ENCODE measurements at places on chromosomes 7 and 10.

DNA sequence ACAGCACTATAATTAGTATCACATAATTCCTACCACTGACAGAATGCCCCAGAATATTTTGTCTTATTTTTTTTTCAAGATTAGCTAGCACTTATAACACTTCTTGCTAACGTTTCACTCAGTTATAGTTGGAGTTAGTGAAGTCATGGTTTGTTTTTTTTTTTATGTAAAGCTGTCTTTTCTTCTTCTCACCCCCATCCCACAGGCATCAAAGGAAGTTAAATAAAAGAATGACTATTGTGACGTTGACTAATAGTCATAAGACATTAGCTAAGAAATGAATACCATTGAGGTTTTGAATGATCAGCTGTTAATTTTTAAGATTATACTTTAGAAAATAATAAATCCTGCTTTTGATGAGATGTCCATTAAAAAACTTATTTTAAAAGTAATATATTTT, 498.3 kb downstream of the GFRA1 start:
- no peak for DNase-seq

DNA sequence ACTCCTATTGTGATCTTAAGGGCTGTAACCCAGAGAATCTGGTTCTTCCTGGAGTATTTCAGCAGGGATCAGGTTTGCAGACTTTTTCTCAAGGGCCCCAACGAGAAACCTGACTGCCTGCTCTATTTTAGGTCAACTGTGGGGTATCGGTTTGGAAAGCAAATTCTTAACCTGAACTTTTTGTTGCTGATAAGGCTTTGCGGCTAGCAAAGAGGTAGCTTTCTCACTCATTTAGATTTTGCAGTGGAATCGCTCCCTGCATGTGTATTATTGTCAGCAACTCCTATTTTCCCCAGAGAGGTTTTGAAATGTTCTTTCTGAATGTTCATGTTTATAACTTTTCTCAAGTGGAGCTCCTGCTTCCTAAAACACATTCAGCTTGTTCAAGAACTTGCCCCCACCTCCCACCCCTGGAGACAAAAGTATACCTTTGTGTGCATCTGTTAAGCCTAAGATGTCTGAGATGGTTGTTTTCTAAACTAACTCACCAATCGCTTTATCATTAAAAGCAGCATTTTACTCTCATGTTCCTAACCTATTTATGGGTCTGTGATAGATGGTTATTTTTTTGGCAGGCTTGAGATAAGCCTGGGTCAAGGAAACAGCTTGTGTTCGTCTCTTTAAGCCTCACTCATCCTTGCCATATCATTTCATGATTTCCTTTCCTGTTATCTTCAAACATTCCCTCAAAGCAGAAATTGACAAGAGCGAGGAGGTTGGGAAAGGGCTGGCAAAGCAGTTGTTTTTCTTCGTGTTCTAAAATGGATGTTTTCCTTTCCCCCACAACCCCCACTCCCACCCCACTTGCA, 129.8 kb downstream of the BAMBI start:
- no peak for DNase-seq

GRCh38 chr10:112308125-112308502, 24.9 kb downstream of the TECTB start:
- no peak for DNase-seq

DNA sequence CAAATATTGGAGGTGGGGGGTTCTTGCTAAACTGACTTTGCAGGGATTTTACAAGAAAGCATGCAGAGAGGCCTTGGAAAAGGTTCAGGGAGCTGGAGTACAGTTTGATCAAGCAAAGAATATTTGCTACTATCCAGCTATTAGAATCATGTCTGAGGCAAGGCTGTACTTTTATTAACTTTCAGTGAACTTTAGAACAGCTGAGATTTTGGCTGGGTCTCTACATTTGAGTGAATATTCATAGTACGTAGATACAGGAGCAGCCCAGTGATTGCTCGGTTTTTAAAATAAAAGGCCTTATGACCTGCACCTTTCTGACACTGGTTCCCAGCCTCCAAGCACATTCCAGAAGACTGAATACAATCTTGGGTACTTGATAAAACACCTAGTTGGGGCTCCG, 496.8 kb upstream of the AKR1E2 start:
- DNase-seq: no peak

DNA sequence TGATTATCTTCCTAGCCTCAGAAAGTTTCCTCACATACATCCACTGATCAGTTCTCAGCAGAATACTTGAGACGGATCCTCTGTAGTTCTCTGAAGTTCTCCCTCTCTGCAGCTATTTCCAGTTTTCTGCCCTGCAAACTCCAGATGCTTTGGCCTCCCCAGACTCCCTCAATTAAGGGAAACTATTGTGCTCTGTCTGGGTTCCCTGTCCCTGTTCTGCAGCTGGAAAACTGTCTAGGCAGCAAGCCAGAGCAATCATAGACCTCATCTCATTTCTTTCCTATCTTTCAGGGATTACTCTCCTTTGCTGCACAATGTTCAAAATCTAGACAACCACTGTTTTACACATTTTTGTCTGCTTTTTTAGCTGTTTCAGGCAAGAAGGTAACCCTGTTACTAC, 9.2 kb downstream of the MICU1 start:
- DNase-seq: no peak

DNA sequence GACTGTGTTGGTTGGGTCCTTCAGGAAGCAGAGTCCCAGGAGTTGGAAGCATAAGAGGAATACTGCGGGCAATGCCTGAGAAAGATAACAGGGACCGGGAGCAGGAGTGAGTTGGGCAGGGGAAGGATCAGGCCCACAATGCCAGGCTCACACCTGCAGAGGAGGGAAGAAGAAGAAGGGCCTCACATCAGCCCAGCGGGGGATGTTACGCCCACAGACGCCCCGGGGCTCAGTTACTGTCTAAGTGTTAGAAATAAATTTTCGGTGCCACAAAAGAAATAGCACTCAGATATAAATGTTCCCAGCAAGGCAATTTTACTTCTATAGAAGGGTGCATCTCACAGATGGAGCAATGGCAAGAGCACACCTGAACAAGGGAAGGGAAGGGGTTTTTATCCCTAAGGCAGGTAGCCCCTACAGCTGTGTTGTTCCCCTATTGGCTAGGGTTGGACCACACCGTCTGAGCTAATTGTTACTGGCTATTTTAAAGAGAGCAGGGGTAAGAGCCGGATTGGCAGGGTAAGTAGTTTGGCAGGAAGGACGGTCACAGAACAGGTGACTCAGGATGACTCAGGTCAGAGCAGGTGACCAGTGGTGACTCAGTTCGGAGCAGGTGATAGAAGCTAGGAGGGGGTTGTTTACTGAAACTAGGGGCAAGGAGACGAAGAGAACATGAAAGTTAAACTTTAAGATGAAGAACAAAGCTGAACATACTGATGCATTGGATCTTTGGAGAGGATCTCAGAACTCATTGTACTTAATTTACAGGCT, at the start of gene NOS3:
NOS3 (plus strand) TSS at position 602 of the 771 bp plus-strand sequence. CDS start 2,787 bp downstream, outside the sequence.
- DNase-seq: no peak

DNA sequence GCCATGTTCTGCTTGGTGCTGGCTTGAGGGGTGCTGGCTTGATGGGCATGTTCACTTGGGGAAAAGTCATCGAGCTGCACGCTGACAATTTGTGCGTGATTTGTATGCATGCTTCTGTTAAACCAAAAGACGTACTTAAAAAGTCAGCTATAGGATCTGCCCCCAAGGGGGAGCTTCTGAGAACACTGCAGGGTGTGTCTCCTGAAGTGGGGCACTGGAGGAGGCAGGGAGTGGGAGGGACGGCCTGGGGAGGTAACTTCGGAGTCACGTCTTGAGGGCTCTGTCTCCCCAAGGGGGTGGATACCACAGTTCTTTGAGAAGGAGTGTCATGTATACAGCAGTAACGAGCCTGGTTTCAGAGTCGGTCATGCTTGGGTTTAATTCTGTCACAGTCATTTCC, 406.5 kb downstream of the PLXNA4 start:
- DNase-seq: no peak

DNA sequence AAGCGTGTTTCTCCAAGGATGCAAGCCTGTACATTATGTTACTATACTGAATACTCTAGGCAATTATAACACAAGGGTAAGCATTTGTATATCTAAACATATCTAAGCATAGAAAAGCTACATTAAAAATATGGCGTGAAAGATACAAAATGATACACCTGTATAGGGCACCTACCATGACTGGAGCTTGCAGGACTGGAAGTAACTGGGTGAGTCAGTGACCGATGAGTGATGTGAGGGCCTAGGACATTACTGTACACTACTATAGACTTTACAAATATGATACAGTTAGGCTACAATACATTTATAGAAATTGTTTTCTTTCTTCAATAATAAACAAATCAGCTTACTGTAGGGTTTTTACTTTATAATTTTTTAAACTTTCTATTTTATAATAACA, 1127.2 kb upstream of the LRRN3 start:
- no peak for DNase-seq

GRCh38 chr7:6435486-6436384, 12.0 kb downstream of the DAGLB start:
- peak; percentile 92 for DNase-seq

DNA sequence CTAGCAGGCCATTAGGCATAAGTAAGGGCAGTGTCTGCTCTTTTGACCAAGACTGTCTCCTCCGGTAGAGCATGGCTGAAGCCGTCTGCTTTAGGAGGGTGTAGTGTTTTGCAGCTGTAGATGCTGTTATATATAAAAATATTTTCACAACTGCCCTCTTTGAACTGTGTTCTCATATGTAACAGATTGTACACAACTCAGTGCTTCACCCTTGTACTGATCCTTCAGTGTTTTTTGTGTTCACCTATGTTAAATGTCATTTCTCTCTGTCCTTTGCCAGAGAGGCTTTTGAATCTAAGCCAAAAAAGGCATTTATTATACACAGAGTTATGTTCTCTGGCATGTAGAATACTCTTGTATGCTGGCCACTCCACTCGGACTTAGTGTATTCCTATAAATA, 135.5 kb downstream of the BICC1 start:
- no peak for DNase-seq

DNA sequence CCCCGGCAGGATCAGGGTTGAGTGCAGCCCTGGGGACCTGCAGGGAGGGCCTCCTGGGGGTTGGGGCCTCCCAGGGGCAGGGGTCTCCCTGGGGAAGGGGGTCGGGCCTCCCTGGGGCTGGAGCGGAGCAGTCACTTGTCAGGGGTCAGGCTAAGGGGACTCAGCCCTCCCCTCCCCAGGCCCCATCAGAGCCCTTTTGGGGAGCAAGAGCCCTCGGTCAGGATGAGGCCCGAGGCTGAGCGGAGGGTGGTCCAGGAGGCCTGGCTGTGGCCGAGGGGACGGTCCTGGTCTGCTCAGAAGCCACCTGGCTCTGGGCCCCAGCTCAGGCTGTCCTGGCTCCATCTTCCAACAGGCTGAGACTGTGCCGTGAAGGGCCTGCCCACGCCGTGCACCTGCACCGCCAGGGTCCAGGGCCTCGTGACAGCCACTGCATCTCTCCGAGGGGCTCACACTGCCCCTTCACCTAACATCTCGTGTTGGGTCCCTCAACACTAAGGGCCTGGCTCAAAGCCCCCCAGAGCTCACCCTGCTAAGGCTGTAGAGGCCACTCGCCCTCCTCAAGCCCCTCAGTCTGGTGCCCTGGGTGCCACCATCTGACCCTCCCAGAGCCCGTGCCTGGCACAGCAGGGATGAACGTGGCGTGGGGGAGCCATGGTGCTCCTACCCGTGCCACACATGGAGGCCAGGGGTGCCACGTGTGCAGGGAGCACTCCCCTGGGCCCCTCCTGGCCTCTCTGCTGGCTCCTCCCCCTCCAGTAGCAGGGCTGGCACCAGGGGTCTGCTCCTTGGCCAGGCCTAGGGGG, 12.9 kb downstream of the BHLHA15 start:
- no peak for DNase-seq

- no peak for DNase-seq
These were observed 35.9 kb upstream of the ASAH2 start for GRCh38 chr10:50286996-50287803.

- DNase-seq: no peak
These were observed 157.2 kb upstream of the INSYN2A start for GRCh38 chr10:127353544-127353943.

DNA sequence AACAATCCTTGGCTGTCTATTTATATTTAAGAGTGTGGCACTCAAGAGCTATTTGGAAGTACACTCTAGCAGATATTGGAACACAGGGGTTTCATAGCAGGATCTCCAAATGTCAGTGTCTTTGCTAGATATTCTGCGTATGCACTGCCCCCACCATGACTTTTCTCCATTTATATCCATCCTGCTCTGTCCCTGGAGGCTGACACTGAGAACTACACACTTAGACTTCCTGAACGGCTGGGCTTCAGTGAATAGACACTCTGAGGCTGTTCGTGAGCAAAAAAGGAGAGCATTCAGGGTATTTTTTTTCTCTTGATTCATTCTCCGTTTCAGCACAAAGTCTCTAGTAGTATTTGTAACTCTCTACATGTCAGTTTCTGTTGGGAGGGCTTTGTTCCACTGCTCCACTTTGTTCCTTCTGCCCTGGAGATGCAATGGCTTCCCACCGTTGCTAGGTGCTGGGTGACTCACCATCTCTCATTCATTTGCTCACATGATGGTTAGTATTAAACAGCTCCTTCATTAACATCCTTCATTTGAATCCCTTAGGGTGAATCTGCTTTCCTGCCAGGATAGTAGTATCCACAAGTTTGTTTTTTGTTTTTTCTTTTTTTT, 155.9 kb upstream of the SLC13A1 start:
- DNase-seq: no peak

- DNase-seq: no peak
These were observed 179.7 kb upstream of the BET1 start for GRCh38 chr7:94183891-94184290.

- peak; percentile 19 for DNase-seq
These were observed 26.1 kb downstream of the ENKUR start for GRCh38 chr10:24989867-24990266.

DNA sequence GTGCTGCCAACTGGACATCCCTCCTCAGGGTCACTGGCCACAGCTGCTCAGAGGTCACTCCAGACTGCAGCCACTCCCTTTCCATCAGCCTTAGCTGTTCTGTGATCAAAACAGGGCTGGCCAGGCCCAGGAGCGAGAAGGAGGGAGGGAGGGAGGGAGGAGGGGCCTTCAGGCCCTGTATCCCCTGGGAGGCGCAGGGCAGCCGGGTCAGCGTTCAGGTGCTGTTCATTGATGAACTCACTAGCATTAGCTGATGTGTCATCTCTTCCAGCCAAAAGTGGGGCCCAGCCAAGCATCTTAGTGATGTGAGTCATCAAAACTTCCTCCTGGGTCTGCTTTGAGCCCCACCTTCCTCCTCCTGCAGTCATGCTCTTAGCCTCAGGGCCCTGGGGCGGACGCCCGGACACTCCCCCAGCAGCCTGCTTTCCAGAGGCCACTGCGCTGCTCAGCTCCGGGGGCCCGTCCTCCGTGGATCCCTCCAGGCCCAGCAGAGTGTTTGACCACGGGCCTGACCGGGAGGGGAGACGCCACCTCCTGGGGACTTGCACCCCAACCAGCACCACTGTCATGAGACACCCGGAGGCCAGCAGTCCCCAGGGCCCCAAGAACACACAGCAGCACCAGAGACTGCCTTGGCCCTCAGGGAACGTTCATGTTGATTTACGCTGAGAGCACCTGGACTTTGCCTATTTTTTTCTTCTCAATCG, 149.2 kb downstream of the PRKAG2 start:
- peak; percentile 64 for DNase-seq

- DNase-seq: no peak
These were observed 751.1 kb downstream of the GRM8 start for GRCh38 chr7:126501617-126502016.

- peak; percentile 24 for DNase-seq
These were observed 496.9 kb downstream of the CCSER2 start for GRCh38 chr10:84825330-84825729.

GRCh38 chr10:71372882-71373495, 23.7 kb upstream of the CDH23 start:
- no peak for DNase-seq

- DNase-seq: peak; percentile 90
These were observed 472.0 kb downstream of the KCNMA1 start for GRCh38 chr10:77165445-77166208.

GRCh38 chr10:7818295-7819120, at the start of gene TAF3:
TAF3 (plus strand) TSS chr10:7818505; CDS start chr10:7818710, 205 bp downstream.
- peak; percentile 96 for DNase-seq

Data from eye (tissue), 1 donor.